ENCODE measurements at places on chromosomes 12 and 14.

DNA sequence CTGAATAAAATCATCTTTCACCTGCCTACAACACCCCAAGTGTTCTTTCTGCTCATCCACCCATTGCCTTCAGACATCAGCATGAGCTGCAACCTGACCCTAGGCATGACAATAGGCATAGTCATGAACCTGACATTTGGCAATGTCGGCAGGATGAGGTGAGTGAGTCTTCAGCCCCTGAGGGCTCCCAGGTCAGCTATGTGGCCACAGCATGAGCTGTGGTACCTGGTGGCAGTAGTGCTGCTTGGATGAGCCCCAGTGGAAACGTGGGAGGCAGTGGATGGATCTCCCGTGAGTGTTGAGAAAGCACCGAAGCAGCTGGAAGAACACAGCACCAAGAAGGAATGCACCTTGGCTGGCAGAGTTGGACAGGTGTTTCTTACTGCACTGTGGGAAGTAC is 334.8 kb upstream of the FAR2 start:
- DNase-seq = no peak

DNA sequence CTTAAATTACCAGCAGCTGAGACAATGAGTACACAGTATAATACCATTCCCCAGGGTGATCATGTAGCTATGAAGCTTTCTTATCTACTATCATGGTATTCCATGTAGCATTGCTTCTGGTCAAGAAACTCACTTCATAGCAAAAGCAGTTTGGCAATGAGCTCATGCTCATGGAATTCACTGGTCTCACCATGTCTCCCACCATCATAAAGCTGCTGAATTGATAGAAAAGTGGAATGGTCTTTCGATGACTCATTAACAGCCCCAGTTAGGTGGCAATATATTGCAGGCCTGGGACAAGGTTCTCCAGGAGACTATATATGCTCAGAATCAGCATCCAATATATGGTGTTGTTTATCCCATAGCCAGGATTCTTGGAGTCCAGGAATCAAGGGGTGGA is 553.7 kb downstream of the FOXG1 start:
- DNase-seq = no peak

DNA sequence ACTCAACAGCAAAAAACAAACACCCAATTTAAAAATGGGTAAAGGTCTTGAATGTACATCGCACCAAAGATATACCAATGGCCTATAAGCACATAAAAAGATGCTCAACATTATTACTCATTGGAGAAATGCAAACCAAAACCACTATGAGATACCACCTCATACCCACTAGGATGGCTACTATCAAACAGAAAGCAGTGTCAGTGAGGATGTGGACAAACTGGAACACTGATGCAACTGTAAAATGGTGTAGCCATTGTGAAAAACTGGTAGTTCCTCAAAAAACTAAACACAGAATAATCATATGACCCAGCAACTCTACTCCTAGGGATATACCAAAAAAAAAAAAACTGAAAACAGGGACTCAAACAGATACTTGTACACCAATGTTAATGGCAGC is 49.3 kb downstream of the CDK17 start:
- no peak for DNase-seq

GRCh38 chr12:20369305-20370013 is 1.1 kb downstream of the PDE3A start:
- peak; percentile 23 for DNase-seq

- no peak for DNase-seq
These were observed 17.8 kb upstream of the OXA1L start for GRCh38 chr14:22748631-22749068.

DNA sequence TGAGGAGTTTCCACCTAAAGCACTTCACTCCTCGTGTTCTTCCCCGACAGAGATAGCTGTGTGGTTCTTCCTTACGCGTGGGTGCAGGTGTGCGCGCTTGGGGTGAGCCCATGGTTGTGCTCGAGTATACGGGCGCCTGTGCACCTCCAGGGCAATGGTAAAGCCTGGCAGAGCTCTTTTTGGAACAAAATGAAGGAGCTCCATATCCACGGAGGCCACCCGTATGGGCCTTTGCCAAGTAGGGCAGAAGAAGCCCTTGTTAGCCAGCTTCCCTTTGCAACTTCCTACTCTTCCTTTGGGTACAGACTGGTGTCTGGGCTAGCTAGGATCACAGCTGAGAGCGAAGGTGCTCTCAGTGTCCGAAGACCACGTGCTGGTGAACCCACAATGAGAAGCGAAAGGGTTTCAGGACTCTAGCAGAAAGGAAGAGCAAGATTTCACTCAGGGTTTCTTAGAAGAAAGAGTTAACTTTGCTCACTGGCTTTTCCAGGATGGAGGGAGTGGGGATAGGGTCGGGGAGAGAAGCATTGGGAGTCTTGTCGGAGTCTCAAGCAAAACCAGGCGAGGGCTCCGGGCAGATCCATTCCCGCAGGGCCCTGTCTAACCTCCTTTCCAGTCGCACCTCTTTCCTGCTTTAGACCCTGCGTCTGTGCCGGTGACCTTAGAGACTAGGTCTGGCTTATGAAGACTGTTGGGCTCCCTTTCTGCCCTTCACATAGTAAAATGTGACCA is 960 bp upstream of the LRFN5 start:
- DNase-seq = no peak

All from midbrain (tissue), 1 donor.